A172 (cell line): ENCODE measurements at places on chromosomes 11 and 22. TPM values are rescaled to one million over a fixed set of nuclear protein-coding genes. Genes with fewer than 3 reads are reported as not detected.

GRCh38 chr11:81989093-81989492 lies 744.6 kb downstream of the FAM181B start:
- DNase-seq = peak; percentile 62

DNA sequence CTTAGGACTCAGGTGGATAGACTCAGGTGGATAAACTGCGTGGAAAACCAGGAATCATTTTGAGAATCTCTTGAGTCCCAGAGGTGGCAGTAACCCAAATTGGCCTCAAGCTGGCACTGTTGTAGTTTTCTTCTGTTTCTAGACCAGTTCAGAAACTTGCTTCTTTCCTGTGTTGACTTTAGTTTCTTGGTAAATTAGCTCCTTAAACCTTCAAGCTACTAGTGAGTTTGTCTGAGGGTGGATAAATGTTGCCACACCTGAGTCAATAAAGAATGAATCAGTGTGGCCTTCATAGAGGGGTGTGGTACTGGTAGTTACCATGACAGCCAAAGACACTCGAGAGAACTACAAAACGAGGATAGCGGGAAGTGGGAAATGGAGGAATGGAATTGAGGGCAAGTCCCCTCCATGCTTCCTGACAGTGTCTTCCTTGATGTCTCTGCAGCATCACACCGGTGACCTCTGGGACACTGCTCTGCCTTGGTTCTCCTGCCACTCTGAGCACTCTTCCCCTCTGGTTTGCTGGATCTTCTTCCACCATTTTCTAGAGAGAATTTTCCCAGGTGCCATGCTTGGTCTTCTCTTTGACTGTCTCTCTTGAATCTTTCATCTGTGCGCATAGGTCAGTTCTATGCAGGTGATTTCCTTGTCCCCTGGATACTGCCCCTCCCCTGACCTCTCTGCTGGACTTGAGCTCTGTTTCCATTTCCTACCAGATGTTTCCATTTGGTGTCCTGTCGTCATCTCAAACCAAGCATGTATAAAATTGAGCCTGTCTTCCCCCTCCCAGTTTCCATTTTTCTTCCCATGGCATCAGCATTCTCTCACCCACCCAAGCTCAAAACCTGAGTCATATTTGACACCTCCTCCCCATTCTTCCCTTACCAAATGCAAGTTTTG lies 7.2 kb downstream of the POLD4 start:
- DNase-seq = peak; percentile 61

DNA sequence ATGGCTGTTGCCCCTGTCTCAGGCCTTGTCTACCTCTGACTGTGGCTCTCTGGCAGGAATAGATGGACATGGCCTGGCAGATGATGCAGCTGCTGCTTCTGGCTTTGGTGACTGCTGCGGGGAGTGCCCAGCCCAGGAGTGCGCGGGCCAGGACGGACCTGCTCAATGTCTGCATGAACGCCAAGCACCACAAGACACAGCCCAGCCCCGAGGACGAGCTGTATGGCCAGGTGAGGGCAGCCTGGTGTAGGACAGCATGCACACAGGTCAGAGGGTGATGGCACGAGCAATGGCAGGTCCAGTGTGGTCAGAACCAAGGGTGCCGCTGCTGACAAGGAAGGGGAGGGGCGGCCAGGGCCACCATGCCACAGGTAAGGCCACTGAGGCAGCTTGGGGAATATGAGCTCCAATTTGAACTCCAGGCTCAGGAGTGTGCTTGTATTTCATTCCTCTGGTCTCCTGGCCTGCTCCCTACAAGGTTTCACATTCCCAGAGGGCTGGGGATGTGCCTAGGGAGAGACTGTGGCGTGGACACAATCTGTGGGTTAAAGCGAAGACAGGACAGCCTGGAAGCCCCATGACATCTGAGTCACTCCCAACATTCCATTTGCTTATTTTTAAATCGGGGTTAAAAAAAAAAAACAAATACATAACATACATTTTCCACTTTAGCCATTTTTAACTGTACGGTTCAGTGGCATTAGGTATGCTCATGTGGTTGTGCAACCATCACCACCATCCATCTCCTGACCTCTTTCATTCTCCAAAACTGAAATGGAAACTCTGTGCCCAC lies 562 bp downstream of the FOLR3 start:
- DNase-seq = no peak

DNA sequence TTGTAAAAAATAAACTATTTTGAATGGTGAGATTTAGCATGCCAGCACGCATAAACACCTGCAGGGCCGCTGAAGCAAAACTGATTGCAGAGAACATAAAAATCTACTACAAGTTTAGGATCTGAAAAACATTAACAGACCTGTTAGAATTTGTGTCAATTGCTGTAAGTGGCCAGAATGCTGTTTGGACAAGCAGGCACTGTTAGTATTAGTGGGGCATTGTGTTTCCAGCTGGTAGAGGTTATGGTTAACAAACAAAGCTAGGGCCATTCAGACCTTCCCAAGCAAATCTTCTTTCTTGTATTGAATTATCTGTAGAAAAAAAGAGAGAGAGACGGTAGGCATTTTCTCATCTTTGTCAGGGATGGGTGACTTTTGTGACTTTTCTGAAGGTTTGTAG lies 57.6 kb upstream of the OLFML1 start:
- no peak for DNase-seq

DNA sequence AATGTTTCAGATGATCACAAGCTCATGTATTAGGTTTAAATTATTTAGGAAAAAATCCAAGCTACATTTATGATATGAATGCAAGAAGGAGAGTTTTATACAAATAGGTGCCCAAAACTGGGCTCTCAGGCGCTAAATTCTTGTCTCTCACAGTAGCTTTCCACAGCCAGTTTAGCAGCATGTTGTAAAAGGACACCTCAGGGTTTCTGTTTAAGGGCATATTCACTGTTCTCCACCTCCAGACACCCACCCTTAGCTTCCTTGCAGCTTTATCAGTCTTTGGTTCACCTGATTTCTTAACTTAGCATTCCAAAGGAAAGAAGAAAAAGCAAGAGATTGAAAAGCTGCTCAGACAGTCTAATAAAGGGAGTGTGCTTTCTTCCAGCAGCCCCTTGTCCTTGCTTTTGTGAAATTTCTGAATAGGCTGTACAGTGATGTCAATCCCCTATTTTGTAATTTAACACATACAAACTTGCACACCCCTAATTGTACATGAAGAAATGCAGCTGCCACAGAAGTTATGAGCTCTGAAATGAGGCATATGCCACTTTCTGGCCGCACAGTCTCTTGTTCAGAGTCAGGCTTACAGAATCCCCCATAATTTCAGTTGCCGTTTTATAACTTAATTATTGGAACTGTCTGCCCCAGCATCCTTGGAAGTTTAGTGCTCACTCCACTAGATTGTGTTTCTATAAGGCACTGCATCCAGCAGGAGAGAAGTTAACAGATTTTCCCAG lies 262.1 kb downstream of the DDX10 start:
- DNase-seq = no peak

The CSF2RB gene
- 0.02 TPM in 1 of 2 replicates, not detected in the other for total RNA-seq

DNA sequence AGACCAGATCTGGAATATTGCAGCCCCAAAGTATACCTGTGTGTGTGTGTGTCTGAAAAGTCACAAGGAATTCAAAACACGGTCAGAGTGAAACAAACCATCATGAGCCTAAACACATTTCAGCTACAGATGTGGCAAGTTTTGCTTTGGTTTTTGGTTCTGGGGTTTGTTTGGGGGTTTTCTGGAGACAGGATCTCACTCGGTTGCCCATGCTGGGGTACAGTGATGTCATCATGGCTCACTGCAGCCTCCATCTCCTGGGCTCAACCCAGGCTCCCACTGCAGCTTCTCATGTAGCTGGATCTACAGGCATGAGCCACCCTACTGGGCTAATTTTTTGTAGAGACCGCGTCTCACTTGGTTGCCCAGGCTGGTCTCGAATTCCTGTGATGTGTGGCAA lies 41.4 kb upstream of the PHF21A start:
- no peak for DNase-seq

- no peak for DNase-seq
Measured at GRCh38 chr11:3132271-3132781, 32.8 kb downstream of the OSBPL5 start.

DNA sequence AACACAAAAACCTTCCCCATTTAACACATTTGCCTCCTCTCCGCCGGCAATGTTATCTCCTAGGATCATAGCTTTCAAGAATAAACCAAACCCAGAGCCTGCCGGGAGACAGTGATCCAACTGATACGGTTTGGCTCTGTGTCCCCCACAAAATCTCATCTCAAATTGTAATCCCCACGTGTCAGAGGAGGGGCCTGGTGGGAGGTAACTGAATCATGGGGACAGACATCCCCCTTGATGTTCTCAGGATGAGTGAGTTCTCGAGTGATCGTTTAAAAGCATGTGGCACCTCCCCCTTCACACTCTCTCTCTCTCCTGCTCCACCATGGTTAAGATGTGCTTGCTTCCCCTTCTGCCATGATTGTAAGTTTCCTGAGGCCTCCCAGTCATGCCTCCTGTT lies 33.3 kb downstream of the RBFOX2 start:
- no peak for DNase-seq

DNA sequence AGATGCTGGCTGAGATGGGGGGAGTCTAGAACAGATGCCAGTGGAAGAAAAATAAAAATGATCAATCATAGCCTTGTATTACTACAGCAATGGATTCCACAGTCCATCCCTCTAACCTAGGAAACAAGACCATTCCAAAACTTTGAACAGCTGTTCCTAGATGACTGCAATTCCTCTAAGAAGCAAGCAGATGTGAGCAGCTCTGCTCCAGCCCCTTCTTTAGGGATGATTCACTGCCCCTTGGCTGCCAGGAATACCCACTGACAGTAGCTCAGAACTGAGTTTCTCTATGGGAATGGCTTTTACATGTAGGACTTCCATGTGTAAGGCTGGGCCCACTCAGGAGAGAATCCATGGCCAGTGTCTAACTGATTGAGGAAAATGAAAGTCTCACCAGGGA lies 943.9 kb downstream of the OPCML start:
- DNase-seq = no peak

The MMP12 gene
- 0.10 TPM in 2 replicates for total RNA-seq

GRCh38 chr11:61834278-61835048 lies 6.4 kb downstream of the FADS2 start:
- peak; percentile 68 for DNase-seq

DNA sequence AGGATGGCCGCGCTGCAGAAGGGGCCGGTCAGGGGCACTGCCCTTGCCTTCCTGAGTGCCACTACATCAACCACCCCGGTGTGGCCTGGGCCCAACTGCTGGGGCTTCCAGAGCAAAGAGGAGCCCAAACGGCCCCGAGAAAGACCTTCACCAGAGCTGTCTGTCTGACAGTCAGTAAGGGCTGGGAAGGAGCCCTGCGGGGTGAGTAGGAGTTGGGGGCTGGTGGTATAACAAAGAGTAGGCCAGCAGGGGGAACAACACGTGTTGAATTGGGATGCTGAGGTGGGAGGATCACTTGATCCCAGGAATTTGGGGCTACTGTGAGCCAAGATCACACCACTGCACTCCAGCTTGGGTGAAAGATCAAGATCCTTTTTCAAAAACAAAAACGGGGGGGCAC lies 3.9 kb downstream of the GSTT4 start:
- DNase-seq = no peak

The NLRP14 gene
- 0.02 TPM in 1 of 2 replicates, not detected in the other for total RNA-seq

The NXPE1 gene
- total RNA-seq = 0.05 TPM in 1 of 2 replicates, not detected in the other

DNA sequence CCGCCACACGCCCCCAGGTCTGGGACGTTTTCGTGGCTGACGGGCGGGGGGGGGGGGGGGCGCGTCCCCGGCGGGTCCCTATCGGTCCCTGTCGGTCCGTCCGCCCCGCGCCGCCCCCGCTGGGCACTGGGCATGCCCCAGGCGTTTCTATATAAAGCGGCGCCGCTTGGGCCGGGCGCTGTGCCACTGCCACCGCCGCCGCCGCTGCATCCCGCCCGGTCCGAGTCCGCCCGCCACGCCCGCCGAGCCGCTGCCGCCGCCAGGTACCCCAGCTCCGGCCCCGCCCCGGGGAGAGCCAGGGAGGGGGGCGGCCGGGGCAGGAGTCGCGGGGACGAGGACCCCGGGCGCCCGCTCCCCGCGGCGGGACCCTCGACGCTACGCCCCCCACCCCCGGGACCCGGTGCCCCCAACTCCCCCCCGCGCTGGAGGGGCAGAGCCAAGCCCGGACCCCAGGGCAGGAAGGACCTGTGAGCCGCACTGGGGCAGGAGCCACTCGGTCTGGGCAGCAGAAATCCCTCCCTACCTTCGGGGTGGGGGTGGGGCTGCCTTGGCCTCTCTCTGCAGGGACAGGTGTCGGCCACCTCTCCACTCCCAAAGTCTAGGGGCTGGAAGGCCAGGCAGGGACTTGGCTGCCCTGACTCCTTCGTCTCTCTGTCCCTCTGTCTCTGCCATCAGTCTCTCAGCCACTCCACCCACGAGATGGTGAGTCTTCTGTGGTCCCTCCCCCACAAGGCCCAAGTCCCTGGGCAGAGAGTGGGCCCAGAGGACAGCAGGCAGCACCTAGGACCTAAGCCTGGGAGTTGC lies at the start of gene CARNS1:
CARNS1 (plus strand) TSS at position 178 of the 804 bp plus-strand sequence; CDS start at position 700, 522 bp downstream.
- DNase-seq = no peak

The NAP1L4 gene
- total RNA-seq = 149 and 162 TPM in 2 replicates

- no peak for DNase-seq
Measured at GRCh38 chr11:128663824-128664223, 30.0 kb upstream of the FLI1 start.

DNA sequence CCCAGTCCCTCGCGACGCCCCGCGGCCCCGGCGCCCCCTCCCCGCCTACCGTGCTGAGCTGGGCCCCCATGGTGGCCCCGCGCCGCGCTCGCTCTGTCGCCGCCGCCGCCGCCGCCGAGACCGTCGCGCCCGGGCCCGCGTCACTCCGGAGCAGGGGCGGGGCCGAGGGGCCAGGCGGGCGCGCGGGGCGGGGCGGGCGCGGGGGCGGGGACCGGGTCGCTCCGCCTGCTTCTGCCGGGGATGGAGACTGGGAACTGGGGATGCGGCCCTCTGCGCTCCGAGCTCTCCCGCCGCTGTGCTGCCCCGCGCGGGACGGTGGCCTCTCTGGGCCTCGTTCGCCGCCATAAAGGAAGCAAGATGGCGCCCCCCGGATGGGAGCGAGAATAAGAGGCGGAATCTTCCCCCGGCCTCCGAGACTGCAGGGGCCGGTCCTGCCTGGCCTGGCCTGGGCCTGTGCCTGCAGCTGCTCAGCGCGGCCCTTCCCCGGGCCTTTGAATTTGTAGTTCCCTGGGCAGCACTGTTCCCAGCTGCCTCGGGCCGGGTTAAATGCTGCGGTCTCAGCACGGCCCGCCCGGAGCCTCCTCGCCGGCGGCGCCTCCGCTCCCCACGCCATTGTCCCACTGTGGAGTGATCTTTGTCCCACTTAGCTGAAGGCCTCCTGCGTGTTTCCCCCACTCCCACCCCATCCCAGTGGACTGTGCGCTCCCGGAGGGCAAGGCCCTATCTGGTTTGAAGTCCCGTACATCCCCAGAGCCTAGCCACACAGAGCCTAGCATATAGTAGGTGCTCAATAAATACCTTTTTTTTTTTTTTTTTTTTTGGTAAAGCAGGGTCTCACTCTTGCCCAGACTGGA lies at the start of gene CYB5R3:
CYB5R3 (minus strand) TSS at position 147 of the 854 bp plus-strand sequence; CDS start at position 70, 77 bp downstream.
- DNase-seq = peak; percentile 46

GRCh38 chr11:88507771-88508417 lies 170.4 kb upstream of the CTSC start:
- no peak for DNase-seq

The ENTHD1 gene
- not detected in 2 replicates for total RNA-seq

The SYT9 gene
- not detected in 2 replicates for total RNA-seq

The OR51B2 gene
- total RNA-seq = 0.29 and 1.5 TPM in 2 replicates

GRCh38 chr11:128405112-128405511 lies 182.2 kb downstream of the ETS1 start:
- DNase-seq = no peak

The MPZL2 gene
- total RNA-seq = not detected in 2 replicates

GRCh38 chr11:8381343-8381742 lies 117.7 kb upstream of the LMO1 start:
- no peak for DNase-seq
